Stimulated activated CD4-positive, alpha-beta T cell treated with anti-CD3 and anti-CD28 coated beads, Interleukin-1b, Interleukin-23, amount 100 ng/mL, for 4 hours (primary cell): ENCODE measurements at places on chromosomes 12 and 14.

GRCh38 chr14:61690039-61690438 lies 5.3 kb upstream of the HIF1A start:
- DNase-seq = no peak

- DNase-seq = no peak
These were observed 40.6 kb downstream of the SPRING1 start for GRCh38 chr12:116697305-116697704.

GRCh38 chr12:39632670-39633069 lies 13.1 kb upstream of the ABCD2 start:
- no peak for DNase-seq

GRCh38 chr12:87796961-87797516 lies 232.2 kb downstream of the C12orf50 start:
- DNase-seq = no peak

GRCh38 chr12:54977155-54977554 lies 7.4 kb downstream of the TESPA1 start:
- DNase-seq = no peak

DNA sequence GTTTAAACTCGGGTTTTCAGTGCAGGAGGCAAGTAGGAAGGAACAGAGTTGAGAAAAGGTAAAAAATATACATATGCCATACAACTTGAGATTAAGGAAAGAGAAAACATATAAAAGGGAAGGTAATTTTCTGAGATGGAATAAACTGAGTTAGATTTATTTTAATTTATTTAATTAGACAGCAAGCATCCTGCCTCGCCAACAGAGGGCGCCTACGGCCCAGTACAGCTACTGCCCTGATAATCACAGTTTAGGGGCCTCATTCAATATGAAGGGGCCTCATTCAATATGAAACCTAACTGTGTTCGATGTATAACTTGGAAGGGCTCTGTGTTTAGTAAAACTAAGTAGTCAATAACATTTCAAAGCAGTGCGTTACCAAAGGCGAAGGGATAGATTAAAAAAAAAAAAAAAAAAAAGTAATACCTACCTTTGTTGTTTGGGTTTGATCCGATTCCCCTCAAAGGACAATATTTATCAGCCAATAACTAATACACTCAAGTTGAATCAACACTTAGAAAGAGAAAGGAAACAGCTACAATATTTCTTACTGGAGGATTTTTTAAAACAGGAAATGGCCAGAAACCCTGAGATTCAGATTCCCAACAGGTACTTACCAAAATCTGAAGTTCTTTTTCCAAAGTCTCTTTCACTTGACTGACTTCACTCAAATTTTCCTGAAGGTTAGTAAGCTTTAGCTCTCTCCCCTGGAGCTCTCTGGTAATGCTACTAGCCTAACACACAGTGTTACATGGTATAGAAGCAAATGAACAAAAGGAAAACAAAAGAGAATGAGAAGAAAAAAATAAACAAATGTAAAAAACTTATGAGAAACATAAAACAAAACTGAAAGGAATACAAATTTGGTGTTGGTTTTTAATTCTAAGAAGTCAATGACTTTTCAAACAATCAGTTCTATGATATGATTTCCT lies 70.0 kb upstream of the VPS33A start:
- peak; percentile 23 for DNase-seq

GRCh38 chr12:132551641-132552031 lies 58.7 kb downstream of the LRCOL1 start:
- no peak for DNase-seq

GRCh38 chr12:116898669-116899068 lies 12.1 kb upstream of the FBXW8 start:
- DNase-seq = no peak

DNA sequence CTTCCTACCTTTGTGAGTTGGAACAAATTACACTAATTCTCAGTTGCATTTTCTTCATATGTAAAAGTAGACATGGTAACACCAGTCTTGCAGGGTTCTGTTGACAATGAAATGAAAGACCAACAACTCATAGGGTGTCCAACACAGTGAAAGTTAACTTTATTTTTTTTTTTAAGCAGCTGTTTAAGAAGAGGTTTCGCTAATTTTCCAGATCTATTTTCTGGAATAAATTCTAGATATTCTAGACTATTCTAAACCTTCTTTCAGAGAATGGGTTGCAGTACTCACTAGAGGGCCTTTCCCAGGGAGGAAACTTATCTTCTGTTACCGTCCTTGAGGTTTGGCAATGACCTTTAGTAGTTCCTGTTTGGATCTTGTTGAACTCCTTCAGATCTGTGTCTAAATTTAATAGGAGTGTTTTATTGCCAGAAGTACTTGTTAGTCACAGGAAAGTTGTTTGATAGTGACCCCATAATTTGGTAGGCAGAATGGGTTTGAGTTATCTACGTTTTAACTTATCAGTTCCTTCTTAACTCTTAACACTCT lies 2.8 kb upstream of the ART4 start:
- no peak for DNase-seq

GRCh38 chr14:85087201-85087600 lies 442.7 kb upstream of the FLRT2 start:
- DNase-seq = no peak

GRCh38 chr14:59123531-59123930 lies 64.9 kb upstream of the DAAM1 start:
- no peak for DNase-seq

GRCh38 chr12:109532721-109533486 lies 40.4 kb downstream of the MMAB start:
- no peak for DNase-seq

DNA sequence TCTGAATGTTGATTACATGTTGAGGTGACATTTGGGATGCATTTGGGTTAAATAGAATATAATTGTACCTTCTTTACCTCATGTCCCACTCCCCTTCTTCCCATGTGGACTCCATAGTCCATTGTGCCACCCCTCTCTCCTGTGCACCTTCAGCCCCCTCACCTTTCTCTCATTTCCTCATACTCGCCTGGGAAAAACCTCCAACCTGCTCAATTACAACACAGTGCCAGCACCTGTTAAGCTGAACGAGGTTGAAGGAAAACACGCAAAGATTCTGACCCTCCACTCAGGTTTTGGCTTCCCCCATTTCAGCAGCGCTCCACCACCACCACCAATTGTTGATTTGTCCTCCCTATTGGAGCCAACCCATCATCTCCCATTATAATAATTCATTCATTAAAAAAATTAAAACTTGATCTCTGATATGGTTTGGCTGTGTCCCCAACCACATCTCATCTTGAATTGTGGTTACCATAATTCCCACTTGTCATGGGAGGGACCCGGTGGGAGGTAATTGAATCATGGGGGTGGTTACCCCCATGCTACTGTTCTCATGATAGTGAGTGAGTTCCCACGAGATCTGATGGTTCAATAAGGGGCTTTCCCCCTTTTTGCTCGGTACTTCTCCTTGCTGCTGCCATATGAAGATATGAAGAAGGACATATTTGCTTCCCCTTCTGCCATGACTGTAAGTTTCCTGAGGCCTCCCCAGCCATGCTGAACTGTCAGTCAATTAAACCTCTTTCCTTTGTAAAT lies 33.7 kb upstream of the PPP2R5C start:
- no peak for DNase-seq

DNA sequence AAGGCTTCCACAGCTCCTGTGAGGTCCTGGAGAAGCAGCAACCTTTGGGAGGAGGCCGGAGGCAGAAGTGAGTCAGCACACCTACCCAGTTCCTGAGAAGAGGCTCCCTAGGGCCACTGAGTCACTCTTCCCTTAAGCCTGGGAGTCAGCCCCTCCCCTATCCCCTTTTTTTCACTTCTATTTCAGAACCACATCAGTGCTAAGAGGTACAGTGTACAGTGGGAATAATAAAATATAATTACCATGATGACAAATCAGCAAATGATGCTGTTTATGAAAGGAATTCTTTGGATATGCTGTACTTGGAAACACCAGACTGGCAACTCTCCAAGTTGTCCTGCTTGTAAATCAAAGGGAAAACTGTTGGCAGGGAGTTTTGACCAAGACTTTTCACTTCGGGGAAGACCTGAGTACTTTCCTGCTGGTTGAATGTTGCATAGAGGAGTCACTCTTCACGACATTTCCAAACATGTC lies 7.8 kb upstream of the TBPL2 start:
- DNase-seq = no peak

DNA sequence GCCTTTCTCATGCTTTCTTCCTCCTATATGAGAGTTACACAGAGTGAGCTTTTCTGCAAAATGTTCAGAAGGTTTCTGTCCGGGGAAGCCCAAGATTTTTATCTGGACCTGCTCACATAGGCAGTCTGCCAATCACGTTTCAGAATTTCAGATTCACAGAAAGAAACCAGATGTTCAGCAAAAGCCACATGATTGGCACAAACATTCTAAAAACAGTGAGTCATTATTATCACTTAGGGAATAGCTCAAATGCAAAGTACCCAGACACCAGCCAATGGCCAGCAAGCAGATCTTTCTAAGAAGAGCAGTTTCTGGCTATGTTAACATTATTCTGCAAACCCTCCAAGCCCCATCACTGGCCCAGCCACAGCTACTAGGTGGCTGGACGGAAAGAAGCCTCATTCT lies 1558.5 kb upstream of the TMEM132C start:
- no peak for DNase-seq

DNA sequence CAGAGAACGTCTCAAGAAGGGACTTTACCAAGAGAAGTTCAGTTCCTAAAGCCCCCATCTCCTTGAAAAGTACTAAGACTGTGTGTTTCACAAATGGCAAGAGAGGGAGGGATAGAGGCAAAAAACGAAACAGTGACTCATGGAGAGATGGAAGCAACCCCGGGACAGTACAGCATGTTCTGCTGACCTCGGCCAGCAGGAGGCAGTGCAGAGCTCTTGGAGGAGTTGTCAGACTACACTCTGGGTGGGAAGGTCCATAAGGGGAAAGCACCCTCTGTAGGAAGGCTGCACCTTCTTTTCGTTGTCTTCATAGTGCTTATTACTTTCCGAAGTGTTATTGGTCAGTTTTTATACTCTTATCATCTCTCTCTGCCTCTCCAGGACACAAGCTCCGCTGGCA lies 525.2 kb upstream of the CCDC196 start:
- peak; percentile 58 for DNase-seq

DNA sequence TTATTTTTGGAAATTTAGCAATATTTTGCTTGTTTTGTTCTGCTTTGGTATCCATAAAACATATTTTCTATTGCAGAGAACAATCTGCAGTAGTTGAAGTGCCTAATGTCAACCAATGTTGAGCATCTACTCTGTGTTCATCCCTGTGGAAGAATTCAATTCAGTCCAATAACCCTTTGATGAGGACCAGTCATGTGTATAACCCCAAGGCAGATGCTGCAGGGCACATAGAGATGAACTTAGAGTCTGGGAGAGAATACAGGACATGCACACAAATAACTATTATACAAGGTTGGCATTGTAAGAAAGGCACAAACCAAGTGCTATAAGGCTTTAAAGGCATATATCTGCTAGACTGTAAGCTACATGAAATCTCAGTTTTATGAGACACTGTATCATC lies 304.7 kb downstream of the LRIG3 start:
- DNase-seq = no peak

- no peak for DNase-seq
These were observed 1679.9 kb upstream of the FLRT2 start for GRCh38 chr14:83850092-83850491.

DNA sequence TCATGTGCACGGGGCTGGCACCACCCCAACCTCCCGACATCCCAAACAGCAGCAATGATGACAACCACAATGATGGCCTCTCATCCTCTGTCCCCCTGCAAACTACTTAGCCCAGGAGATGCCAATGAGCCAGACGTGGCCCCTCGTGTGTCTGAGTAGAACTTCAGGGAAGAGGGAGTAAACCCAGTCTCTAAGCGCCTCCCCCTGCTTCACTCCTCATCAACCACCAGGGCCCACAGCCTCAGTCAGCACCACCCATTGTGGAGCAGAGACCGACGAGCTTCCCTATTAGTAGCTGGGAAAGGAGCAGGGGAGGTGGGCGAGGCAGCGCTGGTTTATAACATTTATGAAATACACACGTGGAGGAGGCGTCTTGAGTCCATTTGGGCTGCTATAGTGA lies 182.7 kb upstream of the SFSWAP start:
- no peak for DNase-seq

DNA sequence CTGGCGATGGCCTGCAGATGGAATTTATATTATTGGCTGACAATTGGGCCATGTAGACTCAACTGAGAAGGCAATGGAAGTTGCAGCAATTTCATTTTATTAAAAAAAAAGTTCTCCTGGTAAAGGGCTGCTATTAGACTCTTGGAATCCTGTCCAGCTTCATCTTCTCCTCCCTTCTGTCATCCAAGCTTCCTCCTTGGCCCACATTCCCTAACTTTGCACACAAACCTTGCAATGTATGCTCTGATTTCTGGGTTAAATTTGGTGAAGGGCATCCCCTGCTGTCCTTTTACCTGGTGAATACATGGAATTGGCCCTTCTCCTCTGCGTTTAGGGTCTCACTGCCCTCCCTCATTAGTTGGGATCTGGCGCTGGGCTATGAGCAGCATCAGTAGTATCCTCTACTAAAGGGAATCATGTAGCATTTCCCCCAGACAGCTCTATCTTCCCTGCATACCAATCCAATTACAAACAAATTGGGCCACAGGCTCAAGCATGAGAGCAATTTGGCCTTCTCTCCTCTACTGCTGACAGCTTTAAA lies 336.9 kb downstream of the BMP4 start:
- DNase-seq = no peak

DNA sequence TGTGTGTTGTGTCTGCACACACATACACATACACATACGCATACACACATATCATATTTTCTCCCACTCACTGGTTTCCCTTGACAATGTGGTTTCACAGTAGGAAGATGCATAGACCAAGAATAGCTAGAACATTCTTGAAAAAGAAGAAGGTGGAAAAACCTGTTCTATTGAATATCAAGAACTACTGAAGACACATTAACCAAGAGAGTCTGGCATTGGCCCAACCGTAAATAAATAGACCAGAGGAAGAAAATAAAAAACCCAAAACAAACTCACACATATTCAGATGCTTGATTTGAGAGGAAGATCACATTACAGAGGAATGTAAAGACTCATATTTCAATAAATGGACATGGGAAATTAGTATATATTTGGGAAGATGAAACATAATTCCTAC lies 311.3 kb downstream of the FOXG1 start:
- no peak for DNase-seq

GRCh38 chr14:64500088-64500487 lies 3.5 kb downstream of the ZBTB25 start:
- no peak for DNase-seq

DNA sequence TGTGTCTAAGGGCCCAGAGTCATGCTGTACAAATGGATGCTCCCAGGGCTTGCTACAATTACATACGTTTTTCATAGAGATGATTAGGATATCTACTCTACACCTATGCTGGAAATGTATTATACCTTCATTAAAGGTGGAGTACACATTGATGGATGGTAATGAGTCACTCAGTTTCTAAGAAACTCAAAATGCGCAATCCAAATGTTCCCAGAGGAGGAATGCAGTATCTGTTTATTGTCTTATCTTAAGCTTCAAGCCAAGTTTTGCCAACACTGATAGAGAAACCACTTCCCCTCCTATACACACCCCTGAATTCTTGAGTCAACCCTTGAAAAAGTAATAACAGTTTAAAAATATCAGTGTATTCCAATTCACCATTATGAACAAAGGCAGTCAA lies 266.6 kb upstream of the FAR2 start:
- no peak for DNase-seq

- DNase-seq = no peak
These were observed 15.7 kb downstream of the CHPT1 start for GRCh38 chr12:101713059-101713682.
